ENCODE measurements at places on chromosomes 2 and 18. TPM values are rescaled to one million over a fixed set of nuclear protein-coding genes. Genes with fewer than 3 reads are reported as not detected.

NEDD4L gene
- 45.4 TPM for polyA plus RNA-seq

VWA3B gene
- 1.0 TPM for polyA plus RNA-seq

CYS1 gene
- 14.0 TPM for polyA plus RNA-seq

DNA sequence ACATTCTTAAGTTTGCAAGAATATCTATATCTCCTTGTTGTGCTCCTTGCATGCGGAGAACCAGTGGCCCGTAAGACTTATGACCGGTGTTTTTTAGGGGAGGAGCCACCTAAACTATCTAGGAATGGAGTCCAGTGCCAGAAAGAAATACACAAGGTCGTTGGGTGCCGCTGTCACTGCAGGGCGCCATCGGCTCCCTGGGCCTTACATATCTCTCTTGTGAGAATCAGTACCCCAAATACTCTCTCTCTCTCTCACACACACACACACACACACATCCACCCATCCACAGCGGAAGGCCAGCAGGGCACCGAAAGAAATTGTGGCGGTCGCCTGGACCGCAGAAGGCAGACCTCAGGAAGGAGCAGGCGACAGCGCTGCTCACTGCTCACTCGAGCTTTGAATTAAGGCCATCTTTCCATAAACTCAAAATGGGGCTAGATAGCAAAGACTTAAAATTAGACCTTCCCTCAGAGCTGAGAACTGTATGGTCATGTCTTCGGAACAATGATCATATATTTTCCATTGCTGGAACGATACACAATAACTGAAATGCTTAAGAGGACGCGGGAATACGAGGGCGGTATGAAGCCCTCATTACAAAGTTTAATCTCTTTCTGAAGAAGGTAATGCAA lies 10.4 kb downstream of the NR4A2 start:
- DNase-seq, result no peak

GRCh38 chr2:191483117-191483516 lies 194.8 kb upstream of the NABP1 start:
- DNase-seq, result no peak

- peak; percentile 66 for DNase-seq
These were observed 3.5 kb upstream of the LBX2 start for GRCh38 chr2:74502720-74503505.

- peak; percentile 85 for DNase-seq
These were observed 20.4 kb downstream of the IFIH1 start for GRCh38 chr2:162297925-162298552.

DNA sequence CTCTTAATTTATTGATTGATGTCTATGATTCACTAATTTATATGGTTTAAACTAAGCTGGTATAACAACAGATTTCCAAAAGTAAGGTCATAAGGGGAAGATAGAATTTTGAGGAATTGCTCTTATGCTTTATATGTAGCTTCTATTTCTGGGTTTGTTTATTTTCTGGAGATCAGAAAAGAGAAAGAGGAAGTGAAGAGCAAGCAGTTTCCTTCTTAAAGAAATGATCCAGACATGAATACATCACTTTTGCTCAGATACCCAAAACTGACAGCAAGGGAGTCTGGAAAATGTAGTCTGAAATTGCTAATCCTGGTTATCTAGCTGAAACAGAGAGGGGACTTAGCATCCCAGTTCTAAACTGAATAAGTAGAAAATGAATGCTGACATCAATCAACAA lies 912.5 kb upstream of the CRIM1 start:
- DNase-seq, result no peak

GRCh38 chr18:28359176-28359575 lies 182.2 kb upstream of the CDH2 start:
- DNase-seq, result no peak

DNA sequence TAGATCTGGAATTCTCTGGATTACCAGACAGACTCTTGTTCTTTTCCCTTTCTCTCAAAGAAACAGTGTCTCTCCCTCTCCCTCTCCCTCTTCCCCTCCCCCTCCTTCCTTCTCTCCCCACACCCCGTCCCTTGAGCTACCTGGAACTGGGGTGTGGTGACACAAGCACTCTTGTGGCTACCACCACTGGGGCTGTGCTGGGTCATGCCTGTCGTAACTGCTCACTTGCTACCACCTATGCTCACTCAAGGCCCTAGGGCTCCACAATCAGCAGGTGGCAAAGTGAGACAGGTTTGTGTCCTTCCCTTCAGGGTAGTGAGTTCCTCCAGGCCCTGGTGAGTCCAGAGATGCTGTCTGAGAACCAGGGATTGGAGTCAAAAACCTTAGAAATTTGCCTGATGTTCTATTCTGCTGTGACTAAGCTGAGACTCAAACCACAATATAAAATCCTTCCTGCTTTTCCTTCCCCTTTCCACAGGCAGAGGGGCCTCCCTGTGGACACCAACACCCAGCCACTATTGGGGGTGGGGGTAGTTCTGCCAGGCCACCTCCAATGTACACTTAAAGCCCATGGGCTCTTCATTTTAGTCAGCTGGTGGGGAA lies 70.8 kb downstream of the OXER1 start:
- DNase-seq, result peak; percentile 8

DNA sequence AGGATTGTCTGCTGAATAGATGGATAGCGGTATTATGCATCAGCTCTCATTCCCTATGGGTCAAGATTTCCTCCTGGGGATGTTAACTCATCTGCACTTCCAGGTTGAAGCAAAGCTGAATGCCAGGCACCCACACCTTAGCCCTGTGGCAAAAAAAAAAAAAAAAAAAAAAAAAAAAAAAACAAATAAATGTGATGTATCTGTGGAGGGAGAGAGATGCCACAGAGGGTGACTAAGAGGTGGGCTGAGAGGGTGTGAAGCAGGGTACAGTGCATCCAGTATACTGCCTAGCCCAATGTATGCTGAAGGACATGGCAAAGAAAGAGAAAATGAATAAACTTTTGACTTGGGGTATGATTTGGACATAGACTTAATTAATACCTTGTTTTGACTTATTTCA lies 91.4 kb downstream of the COPS8 start:
- no peak for DNase-seq

DNA sequence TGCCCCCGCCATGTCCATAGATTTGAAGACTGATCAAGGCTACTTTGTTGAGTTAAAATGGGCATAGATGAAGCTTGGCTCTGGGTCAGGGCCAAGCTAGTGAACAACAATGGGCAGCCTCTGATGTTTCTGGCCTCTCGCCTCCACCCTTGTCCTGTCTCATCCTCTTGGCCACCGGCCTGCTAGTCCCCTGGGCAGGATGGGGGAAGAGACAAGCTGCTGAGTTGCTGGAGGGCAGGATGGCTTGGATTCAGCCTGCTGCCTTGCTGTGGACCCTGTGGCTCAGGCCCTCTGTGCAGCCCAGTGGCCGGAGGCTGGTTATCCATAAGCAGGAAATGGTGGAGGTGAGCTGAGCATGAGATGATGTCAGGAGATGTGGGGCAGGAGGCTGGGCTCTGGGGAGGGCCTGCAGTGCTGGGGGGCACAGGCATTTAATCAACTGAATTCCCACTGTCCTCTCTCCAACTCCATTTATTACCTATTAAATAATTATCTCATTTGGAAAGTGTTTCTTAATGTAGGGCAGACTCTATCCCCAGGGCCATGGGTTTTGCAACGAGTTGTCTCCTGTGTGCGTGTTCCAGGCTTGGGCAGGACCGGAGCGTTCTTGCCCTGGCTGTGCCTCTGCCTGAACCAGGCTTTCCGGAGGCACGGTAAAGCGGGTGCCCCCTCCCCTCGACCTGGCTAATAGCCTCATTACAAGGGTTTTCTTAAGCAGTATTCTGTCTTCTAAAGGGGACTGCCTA lies 122.9 kb downstream of the GLI2 start:
- no peak for DNase-seq

DNA sequence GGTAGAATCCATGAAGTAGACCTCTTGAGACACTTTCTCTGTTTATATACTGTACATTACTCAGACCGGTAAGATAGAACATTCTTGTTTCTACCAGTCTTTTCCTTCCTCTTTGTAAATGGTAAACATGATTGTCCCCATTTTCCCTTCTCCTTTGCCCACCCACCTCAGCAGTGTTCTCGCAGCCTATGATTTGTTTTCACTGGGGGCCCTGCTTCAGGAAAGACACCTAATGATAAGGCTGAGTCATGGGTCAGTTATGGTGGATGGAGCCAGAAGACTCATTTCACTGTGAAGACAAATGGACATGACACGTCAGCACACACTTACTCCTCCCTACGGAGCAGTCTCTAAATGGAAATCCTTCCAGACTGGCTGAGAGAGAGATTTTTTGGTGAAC lies 23.7 kb downstream of the CENPO start:
- no peak for DNase-seq

DNA sequence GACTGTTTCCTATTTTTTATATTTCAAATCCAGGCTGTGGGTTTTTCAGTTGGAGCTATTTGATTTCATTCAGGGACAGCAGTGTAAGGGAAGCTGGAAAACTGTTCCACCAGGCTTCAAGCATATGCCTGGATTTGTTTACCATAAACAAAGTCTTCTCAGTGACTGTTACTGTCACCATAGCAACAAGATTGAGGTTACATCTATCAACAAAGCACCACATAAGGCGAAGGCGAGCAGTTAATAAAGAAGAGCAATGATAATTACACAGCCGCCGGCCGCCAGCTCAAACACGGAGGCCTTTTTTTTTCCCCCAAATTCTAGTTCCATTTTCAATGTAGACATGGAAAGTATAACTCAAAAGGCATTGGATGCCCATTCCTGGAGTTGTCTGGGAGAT lies 553.7 kb upstream of the SYT4 start:
- DNase-seq, result peak; percentile 36

- DNase-seq, result no peak
These were observed 45.8 kb downstream of the TSHZ1 start for GRCh38 chr18:75256376-75256775.

All from hindlimb muscle (tissue), 1 donor.